ENCODE measurements at places on chromosomes 4 and X.

DNA sequence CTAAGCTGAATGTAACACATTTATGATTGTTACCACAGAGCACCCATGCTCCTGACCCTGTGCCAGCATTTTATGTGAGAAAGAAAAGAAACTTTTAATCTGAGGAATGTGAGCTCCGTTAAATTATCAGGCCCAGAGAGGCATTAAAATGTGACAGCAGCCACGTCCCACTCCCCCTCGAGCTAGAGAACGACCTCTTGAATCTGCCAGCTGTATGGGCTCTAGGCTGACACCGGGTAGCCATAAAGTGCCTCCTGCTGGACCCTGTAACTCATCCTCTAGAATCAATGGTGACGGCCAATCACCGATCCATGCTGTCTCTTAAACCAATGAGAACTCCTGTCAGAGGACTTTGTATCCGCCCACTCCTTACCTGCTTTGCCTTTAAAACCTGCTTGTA is 110.2 kb upstream of the ADRA2C start:
- DNase-seq: no peak

DNA sequence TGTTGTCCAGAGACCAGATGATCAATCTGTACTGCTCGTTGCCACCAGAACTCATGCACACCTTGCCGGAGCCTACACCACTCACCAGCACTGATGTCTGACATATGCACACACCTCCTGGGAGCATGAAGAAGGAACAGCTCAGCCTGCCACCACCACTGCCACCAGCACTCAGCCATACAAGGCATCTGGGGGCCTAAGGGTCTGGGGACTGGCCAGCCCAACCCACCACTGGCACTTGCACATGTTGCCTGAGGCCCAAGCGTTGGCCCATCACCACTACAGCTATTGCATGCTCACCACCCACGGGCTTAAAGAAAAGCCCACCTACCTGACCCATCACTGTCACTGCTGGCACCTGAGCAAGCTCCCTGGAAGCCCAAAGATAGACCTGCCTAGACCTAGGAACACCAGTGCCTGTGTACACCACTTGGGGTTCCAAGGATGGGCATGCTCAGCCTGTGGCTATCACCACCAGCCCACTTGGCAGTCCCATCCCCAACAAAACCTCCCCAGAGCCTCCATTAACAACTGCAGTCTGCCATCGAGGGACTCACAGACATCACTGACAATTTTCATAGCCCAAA is 174.3 kb upstream of the GRID2 start:
- no peak for DNase-seq

DNA sequence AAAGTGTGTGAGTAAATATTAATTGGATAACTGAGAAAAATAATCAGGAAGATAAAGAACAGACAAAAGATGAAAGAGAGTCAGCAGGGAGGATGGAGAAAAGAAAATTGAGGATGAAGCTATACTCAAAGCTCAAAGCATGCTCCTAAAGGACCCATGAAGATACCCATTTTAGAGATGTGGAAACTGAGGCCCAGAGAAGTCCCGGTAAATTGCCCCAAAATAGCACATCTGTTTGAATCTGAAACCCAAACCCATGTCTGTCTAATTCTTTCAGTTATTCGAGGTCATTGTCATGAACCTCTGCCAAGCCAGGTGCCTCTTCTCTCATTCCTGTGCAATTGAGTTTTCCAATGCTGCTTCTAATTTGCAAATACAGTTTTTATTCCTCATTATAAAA is 29.6 kb upstream of the MSX1 start:
- DNase-seq: no peak

DNA sequence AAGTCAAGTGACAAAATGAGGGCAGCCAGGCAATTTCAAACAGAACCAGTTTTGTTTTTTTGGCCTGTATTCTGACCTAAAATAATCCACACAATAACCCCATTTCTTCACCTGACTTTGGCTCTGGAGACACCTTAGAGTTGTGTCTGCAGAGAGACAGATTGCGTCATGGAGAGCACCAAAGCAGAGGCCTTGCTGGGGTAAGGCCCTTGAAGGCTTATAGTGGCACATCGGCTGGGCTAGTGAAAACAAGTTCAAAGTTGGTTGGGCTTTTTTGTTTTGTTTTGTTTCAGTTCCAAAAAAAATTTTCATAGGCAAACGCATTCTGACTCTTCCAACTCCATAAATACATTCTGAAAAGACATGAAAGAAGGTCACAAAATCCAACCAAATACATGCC is 34.4 kb downstream of the PARM1 start:
- no peak for DNase-seq

GRCh38 chr4:128291096-128291495 is 3.5 kb upstream of the PGRMC2 start:
- DNase-seq: no peak

DNA sequence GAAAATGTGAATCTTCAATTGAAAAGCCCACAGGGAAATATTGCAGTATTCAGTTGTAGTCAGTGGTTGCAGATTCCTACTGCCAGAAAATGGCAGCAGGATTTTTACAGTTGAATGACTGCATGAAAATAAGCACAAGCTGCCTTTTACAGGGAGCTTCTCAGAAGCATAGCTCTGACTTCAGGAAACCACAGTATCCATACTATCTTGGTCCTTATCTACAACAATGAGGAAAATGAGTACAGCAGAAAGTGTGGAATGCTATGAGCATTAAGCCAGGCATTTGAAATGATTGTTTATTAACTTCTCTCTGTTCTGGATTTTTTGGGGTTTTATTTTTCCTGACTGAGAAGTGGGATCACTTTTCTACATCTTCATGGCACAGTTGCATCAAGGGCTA is 34.6 kb upstream of the PRRG1 start:
- DNase-seq: peak; percentile 43

DNA sequence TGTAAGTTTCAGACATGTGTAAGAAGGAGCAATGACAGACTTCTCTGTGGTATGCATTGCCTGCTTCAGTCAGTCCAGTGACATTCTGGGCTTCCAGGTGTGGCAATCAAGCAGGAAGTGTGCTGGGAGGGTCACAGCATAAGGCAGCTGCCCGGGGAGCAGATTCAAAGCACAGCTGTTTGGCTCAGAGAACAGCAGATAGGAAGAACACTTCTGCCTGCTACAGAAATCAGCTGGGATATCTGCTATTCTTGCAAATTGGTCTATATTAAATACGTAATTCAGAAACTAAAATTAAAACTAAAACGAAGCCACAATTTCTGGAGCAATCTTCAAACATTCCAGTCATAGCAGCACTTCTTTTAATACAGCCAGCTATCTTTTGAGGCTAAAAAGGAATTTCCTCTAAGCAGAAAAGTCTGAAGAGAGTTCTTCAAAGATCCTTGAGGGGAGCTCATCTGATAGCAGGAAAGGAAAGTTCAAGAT is 47.5 kb upstream of the GALNT7 start:
- DNase-seq: peak; percentile 31

GRCh38 chrX:153348421-153348820 is 14.5 kb downstream of the ZNF275 start:
- no peak for DNase-seq

DNA sequence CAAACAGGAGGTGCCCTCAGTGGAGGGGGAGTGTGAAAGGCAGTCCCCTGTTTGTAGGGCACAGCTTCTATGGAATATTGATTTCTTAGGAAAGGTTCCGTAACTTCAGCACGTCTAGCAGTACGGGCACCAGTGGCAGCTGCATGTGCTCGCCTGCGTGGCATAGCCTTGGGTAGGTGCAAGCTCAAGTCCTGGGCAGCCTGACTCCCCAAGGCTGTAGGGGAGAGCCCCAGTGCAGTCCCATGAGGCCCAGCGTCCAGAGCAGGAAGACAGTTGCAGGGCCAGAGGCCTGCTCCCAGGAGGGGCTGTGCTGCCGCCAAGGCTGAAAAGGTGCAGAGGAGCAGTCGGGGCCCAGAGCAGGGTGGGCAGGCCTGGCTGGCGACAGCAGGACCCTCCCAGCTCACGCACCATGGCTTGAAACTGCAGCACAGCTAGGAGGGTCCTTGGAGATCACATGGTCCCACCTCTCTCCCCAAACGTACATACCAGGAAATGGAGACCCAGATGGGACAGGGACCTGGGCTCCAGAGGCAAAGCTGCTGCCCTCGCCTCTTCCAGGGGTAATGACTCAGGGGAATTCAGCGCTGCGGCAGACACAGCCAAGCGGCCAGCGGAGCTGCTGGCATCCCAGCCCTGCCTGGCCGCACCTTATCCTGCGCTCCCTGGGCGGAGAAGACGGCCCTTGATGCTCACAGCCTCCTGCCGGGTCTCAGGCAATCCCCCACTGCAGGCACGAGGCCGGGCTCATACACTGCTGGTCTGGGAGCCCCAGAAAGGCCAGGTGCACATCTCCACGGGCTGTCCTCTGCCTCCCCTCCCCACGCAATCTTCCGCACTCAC is 6.0 kb upstream of the DUSP9 start:
- DNase-seq: no peak

DNA sequence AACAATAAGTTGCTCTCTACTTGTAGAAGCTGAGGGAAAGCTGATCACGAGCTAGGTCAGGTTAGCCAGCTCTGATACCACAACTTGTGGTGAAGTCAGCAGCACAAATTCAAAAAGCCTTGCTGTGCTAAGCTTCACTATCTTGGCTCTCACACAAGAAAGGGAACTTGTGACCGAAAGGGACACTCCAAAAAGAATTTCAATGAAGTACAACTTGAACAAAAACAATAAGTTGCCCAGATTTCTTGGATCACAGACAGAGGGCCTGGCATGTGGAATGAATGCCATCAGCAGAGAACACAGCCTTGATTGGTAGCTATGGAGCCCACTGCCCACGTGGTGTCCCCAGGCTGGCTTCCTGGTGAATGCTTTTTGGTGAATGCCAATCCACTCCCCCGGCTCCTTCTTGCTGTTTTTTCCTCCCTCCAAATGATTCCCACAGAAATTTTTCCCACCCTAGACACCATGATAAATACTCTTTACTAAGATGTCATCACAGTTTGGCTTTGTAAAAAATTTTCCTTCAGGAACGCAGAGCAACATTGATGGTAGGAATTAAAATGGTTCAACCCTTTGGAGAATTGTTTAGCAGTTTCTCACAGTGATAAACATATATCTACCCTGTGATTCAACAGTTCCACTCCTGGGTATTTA is 82.6 kb downstream of the ANXA3 start:
- peak; percentile 36 for DNase-seq

DNA sequence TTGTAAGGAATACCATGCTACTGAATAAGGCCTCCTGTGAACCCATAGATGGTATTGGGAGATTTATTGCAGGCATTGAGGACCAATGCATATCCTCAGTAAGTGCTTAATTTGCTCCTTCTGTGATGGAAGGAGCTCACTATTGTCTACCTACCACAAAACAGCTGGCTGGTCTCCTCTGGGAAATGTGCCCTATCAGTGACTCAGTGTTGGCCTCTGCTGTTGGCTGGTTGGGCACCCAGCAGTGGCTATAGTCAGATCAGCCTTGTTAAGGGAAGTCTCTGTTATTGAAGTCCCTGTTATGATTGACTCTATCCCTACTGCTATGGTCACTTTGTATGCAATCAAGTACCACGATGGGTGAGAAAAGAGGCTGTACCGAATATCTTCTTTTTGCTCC is 27.5 kb upstream of the OTUD4 start:
- no peak for DNase-seq

- peak; percentile 34 for DNase-seq
Observed at GRCh38 chr4:185742766-185743165, 69.2 kb downstream of the SORBS2 start.

DNA sequence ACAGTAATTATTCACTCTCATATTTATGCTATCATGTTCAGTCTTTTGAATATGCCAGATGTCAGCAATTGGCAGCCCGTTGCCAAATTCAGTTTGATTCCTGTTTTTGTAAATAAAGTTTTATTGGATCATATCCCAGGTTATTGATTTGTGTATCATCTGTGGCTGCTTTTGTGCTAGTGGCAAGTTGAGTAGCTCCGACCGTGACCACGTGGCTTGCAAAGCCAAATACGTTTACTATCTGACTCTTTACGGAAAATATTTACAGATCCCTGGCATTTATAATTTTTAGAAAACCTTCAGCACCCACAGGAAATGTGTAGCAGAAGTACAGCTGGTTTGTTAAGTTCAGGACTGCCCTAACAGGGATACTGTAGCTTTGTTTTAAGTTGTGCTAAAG is 67.4 kb downstream of the VCX2 start:
- no peak for DNase-seq

DNA sequence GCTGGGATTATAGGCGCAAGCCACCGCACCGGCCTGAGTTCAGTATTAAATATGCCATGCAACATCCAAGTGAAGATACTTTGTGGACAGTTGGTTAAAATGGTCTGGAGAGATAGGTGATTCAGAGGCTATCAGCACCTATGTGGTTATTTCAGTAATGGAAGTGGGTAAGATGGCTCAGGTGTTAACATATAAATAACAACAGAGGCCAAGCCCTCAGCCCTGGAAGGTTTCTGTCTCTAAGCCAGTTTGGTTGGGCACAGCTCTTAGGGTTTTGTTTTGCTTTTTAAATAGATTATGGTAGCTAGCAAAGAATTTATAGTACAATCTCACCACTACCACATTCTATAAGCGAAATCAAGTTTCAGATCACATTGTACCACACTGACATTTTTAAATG is 16.6 kb downstream of the FAM114A1 start:
- DNase-seq: no peak

- no peak for DNase-seq
Observed at GRCh38 chr4:182380771-182381181, 137.6 kb downstream of the TENM3 start.

GRCh38 chr4:24244663-24245490 is 339.5 kb downstream of the DHX15 start:
- DNase-seq: peak; percentile 17
